ENCODE measurements at places on chromosomes 11 and 22.

- H3K4me1 ChIP-seq, result no peaks in the 10 kb centered on the region
- H3K27ac ChIP-seq, result no peak overlapping the region
- H3K36me3 ChIP-seq, result no peaks in the 10 kb centered on the region
- no peak for DNase-seq
- H3K27me3 ChIP-seq, result no peaks in the 10 kb centered on the region
These were observed 24.6 kb upstream of the B3GNT6 start for GRCh38 chr11:77009533-77010160.

- H3K27ac ChIP-seq, result no peak overlapping the region
- H3K4me1 ChIP-seq, result peaks cover 5% of the 10 kb centered on the region
- H3K4me3 ChIP-seq, result no peak overlapping the region
- no peaks in the 10 kb centered on the region for H3K27me3 ChIP-seq
- DNase-seq, result no peak
- no peaks in the 10 kb centered on the region for H3K36me3 ChIP-seq
These were observed 36.2 kb upstream of the FJX1 start for GRCh38 chr11:35582033-35582432.

DNA sequence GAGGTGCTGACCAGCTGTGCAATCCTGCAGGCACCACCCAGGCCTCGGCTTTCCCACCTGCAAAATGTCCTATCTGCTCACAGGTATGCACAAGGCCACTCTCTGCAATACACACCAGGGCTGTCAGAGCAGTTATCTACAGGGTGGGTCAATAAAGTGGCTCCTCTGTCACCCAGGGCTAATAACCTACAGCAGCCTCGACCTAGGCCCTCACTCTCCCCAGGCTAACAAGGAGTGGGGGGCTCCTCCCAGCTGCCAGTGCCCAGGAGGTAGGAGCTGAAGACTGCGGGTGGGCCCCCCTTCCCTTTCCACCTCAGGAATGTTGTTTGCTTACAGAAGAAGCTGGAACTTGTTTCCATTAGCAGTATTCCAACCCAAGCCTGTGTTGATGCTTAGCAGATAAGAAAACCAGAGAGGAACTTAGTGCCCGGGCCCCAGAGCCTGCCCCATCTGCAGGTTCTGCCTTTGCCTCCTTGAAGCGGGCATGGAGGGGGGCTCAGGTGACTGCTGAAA, 26.8 kb downstream of the MYH9 start:
- no peaks in the 10 kb centered on the region for H3K36me3 ChIP-seq
- H3K4me3 ChIP-seq, result peak overlapping the region; percentile 54
- H3K27ac ChIP-seq, result peak overlapping the region; percentile 99
- peaks cover 93% of the 10 kb centered on the region for H3K4me1 ChIP-seq
- no peak for DNase-seq

- no peaks in the 10 kb centered on the region for H3K4me1 ChIP-seq
- peak; percentile 43 for DNase-seq
- no peaks in the 10 kb centered on the region for H3K27me3 ChIP-seq
These were observed 138.4 kb downstream of the CRYBB2 start for GRCh38 chr22:25357606-25358420.

DNA sequence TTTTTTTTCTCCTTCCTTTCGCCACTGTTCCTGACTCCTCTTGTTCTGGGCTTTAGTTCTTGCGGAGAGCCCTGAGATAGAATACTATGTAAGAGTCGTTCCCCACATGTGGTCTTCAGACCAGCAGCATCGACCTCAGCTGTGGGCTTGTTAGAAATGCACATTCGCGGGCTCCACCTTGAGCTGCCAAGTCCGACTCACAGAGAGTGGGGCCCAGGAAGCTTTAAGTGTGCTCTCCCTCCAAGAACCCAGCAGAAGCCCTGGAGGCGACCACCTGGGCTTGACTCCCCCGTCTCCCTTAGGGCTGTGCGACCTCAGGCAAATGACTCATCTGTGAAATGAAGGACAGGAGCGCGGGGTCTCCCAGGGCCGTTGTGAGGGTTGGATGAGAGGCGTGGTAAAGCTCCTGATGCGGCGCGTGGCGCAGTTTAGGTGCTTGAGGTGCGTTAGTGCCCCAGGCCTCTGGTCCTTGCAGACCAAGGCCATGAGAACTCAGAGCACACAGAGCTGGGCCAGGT, 18.8 kb downstream of the SAMM50 start:
- H3K36me3 ChIP-seq, result peaks cover 59% of the 10 kb centered on the region
- no peaks in the 10 kb centered on the region for H3K4me1 ChIP-seq
- no peak overlapping the region for H3K4me3 ChIP-seq
- no peak for DNase-seq

- DNase-seq, result no peak
- peaks cover 45% of the 10 kb centered on the region for H3K4me1 ChIP-seq
- H3K4me3 ChIP-seq, result no peak overlapping the region
- H3K27ac ChIP-seq, result peak overlapping the region; percentile 92
- no peaks in the 10 kb centered on the region for H3K27me3 ChIP-seq
These were observed 50.2 kb downstream of the JAM3 start for GRCh38 chr11:134119094-134119493.

GRCh38 chr11:64951529-64951928, 15.8 kb upstream of the GPHA2 start:
- no peaks in the 10 kb centered on the region for H3K4me1 ChIP-seq
- H3K36me3 ChIP-seq, result no peaks in the 10 kb centered on the region
- H3K4me3 ChIP-seq, result no peak overlapping the region
- H3K27ac ChIP-seq, result no peak overlapping the region
- no peaks in the 10 kb centered on the region for H3K27me3 ChIP-seq
- DNase-seq, result no peak

DNA sequence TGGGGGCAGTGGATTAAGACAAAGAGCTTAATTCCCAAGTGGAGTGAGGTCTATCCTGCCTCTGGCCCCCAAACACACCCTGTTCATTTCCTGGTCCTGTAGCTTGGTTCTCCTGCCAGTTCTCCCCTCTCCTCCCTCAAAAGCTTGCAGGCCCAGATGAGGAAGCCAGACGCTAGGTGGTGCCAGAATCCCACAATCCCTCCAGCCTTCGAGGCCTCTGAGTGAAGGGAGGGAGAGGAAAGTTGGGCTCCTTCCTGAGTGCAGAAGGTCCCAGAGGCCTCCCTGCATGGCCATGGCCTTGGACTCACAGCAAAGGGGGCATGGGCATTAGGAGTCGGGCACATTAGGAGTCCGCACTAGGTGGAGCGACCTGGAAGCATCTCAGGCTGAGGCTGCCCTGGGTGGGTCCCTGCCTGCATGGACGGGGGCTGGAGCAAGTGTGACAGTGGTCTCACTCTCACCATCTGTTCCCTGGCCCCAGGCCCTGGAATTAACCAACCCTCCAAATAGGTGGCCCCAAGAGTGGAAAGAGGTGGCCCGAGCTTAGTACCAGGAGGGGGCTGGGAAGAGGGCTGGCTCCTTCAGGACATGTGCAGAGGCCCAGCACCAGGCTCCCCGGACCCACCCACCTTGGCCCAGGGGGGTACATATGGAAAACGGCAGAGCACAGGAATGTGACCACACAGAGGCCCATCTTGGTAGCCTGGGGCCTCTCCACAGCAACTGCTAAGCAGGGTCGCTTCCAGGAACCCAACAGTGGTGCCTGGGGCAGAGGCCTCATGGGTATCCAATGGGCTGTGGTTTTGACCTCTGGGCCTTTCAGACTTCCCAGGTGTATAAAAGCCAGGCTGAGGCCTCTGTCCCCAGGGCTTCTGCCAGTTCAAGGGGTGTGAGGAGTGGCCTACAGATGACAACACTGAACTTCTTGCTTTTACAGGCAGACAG, 5.2 kb downstream of the FXYD2 start:
- H3K36me3 ChIP-seq, result no peaks in the 10 kb centered on the region
- H3K4me1 ChIP-seq, result no peaks in the 10 kb centered on the region
- H3K27ac ChIP-seq, result no peak overlapping the region
- H3K4me3 ChIP-seq, result no peak overlapping the region
- DNase-seq, result no peak
- no peaks in the 10 kb centered on the region for H3K27me3 ChIP-seq

DNA sequence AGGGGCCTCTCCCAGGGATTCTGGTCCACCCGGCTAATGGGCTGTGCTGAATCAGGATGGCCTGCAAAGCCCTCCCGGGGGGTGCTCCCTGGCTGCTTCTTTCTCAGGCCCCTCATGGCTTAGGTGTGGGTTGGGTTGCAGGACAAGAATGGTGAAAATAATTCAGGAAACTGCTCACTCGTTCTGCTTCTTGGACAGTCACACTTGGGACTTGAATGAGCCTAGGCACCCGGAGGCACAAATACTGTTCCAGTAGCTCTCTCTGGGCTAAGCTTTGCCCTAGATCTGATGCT, 83.2 kb downstream of the TRIM29 start:
- H3K27me3 ChIP-seq, result no peaks in the 10 kb centered on the region
- no peaks in the 10 kb centered on the region for H3K4me1 ChIP-seq
- no peak overlapping the region for H3K27ac ChIP-seq

- H3K4me1 ChIP-seq, result no peaks in the 10 kb centered on the region
- H3K27me3 ChIP-seq, result no peaks in the 10 kb centered on the region
- H3K4me3 ChIP-seq, result no peak overlapping the region
- H3K36me3 ChIP-seq, result no peaks in the 10 kb centered on the region
- no peak overlapping the region for H3K27ac ChIP-seq
These were observed 307.7 kb downstream of the BUD13 start for GRCh38 chr11:116465056-116465455.

DNA sequence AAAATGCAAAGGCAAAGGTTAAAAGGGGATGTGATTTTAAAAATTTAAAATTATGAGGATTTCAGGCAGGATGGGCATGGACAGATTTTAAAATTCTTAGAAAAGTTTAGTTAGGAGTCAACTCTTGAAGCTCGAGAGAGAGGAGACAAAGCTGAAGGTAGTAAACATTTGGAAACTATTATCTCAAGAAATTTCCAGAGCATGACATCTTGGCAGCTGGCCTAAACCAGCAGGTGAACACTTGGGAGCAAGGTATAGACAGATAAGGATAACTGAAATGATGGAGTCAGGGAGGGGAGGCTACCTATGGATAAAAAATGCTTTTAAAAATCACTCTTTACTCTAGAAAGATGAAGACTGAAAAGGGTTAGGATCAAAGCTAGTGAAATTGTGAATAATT, 13.7 kb downstream of the POU2AF3 start:
- no peak overlapping the region for H3K27ac ChIP-seq
- no peaks in the 10 kb centered on the region for H3K27me3 ChIP-seq
- H3K36me3 ChIP-seq, result no peaks in the 10 kb centered on the region
- H3K4me1 ChIP-seq, result no peaks in the 10 kb centered on the region
- H3K4me3 ChIP-seq, result no peak overlapping the region
- DNase-seq, result no peak

DNA sequence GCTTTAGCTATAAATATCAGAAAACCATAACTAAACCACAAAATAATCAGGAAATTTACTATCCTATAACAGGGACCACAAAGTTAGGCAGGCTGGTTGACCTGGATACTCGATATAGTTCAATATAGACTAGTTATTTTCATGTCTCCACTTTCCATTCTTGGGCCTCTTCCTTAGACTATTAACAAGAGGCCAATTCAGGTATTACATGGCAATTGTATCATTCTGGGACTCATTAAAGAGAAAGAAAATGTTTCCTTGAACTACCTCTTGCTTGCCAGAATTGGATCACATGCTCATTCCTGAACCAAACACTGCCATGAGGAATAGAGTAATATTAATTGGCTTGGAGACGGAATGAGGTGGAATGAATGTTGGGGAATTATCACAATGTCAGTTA, 76.0 kb downstream of the EIF3M start:
- no peak for DNase-seq
- H3K4me1 ChIP-seq, result no peaks in the 10 kb centered on the region
- H3K36me3 ChIP-seq, result no peaks in the 10 kb centered on the region
- no peaks in the 10 kb centered on the region for H3K27me3 ChIP-seq

GRCh38 chr11:20000351-20001134, 159.7 kb downstream of the DBX1 start:
- H3K36me3 ChIP-seq, result peaks cover 26% of the 10 kb centered on the region
- no peak overlapping the region for H3K4me3 ChIP-seq
- no peak for DNase-seq
- no peaks in the 10 kb centered on the region for H3K27me3 ChIP-seq
- no peak overlapping the region for H3K27ac ChIP-seq

DNA sequence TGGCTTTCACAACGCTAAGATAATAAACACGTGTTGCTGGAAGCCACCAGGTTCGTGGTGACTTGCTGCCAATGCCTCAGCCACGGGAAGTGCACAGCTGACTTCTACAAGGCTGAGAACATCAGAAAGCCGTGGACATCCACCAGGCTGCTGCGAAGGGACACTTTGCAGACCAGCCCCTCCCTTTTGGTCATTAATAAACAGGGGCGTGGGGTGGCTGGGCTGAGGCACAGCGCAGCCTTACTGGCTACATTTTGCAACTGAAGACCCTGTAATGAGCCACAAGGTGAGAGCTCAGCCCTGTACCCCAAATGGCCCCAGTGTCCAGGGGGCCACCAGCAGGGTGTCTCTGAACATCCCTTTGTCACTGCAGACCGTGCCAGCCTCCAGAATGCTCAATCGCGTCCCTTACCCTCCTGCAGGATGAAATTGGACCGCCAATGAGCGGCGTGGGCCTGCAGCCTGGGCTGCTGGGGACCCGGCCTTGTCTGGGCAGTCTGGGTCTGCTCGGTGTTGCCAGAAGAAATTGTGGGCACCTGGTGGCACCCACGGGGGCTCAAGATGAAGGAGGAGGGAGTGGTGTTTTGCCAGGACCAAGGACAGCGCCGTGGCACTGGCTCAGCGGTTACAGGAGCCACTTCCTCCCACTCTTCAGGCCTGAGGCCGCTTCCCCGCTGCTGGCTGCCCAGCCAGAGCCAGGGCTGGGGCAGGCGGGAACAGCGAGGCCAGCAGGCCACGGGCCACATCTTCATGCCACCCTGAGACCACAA, 181.9 kb downstream of the CTTN start:
- DNase-seq, result no peak
- H3K27me3 ChIP-seq, result no peaks in the 10 kb centered on the region
- H3K36me3 ChIP-seq, result no peaks in the 10 kb centered on the region
- no peaks in the 10 kb centered on the region for H3K4me1 ChIP-seq
- no peak overlapping the region for H3K4me3 ChIP-seq
- no peak overlapping the region for H3K27ac ChIP-seq

GRCh38 chr11:31809857-31810778, 1.0 kb downstream of the PAX6 start:
- DNase-seq, result no peak
- H3K36me3 ChIP-seq, result no peaks in the 10 kb centered on the region
- H3K4me3 ChIP-seq, result peak overlapping the region; percentile 48

- H3K4me1 ChIP-seq, result no peaks in the 10 kb centered on the region
- no peak overlapping the region for H3K27ac ChIP-seq
These were observed 2.8 kb upstream of the ROBO4 start for GRCh38 chr11:124900464-124900863.

GRCh38 chr11:67732045-67732787, 57.8 kb upstream of the ALDH3B2 start:
- H3K36me3 ChIP-seq, result no peaks in the 10 kb centered on the region
- H3K4me1 ChIP-seq, result no peaks in the 10 kb centered on the region
- no peaks in the 10 kb centered on the region for H3K27me3 ChIP-seq
- H3K4me3 ChIP-seq, result no peak overlapping the region

DNA sequence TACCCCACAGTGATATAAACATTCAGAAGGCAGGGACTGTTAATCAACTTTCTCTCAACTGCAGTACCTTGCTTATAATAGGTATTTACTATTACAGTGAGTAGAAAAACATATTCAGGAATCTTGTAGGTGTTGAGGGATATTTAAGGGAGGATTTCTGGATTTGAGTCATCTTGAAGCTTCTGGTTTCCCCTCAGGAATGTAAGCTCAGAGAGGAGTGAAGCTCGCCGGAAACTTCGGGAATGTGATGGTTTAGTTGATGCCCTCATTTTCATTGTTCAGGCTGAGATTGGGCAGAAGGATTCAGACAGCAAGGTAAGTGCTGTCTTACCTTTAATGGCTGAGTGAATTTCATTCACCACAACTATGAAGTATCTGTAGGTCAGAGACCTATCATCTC, 42.9 kb downstream of the CTNND1 start:
- no peak overlapping the region for H3K4me3 ChIP-seq
- H3K4me1 ChIP-seq, result peaks cover 1% of the 10 kb centered on the region
- DNase-seq, result no peak
- H3K27ac ChIP-seq, result no peak overlapping the region
- no peaks in the 10 kb centered on the region for H3K27me3 ChIP-seq
- H3K36me3 ChIP-seq, result peaks cover 84% of the 10 kb centered on the region
